ENCODE measurements at places on chromosomes 5 and 9.

DNA sequence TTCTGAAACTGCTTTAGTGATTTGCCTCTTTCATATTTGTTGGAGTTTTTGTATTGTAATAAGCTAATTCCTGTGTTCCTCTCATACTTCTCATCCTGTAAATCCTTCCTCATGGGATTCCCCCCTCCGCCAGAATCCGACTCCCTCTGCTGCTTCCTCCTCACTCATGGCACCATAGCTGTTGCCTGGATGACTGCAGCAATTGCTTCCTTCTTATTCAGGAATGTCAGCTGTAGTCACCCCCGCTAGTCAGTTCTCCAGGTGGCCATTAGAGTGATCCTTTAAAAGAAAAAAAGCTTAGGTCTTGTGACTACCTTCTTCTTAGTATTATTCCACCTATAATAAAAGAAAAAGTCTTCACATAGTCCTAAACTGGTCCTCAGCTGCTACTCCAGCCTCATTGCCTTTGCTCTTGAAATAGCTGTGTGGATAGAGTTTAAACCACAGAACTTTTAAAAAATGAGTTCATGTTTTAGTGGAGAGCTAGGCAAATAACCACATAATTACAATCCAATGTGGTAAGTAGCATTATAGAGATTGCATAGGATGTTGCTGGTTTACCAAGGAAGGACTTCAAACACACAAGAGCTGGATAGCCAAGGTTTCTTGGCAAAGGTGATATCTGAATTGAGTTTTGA lies 227.3 kb downstream of the KDM4C start:
- no peak for DNase-seq

DNA sequence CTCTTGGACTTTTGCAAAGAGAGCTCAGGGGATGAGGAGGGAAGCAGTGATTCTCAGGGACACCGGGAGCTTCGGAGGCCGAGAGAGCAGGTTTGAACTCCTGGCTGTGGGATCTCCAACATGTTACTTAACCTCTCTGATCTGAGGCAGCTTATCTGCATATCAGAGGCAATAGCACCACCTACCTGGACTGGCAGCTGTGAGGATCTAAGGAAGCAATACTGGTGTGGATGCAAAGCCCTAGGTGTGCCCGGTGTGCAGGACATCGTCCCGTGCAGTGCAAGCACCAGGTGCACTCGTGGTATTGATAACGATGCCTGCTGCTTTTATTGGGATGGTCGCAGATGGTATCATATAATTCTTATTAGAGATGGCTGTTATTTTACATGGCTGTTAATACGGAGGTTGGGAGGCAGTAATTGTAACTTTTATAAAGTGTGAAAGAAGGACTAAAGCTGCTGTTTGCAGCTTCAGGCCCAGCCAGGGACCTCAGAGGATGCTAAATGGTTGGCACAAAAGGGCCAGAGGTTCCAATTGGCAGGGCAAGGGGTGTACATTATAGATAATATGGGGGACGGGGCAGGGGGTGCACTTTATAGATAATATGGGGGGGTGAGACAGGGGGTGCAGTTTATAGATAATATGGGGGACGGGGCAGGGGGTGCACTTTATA lies 14.9 kb downstream of the COL5A1 start:
- no peak for DNase-seq

DNA sequence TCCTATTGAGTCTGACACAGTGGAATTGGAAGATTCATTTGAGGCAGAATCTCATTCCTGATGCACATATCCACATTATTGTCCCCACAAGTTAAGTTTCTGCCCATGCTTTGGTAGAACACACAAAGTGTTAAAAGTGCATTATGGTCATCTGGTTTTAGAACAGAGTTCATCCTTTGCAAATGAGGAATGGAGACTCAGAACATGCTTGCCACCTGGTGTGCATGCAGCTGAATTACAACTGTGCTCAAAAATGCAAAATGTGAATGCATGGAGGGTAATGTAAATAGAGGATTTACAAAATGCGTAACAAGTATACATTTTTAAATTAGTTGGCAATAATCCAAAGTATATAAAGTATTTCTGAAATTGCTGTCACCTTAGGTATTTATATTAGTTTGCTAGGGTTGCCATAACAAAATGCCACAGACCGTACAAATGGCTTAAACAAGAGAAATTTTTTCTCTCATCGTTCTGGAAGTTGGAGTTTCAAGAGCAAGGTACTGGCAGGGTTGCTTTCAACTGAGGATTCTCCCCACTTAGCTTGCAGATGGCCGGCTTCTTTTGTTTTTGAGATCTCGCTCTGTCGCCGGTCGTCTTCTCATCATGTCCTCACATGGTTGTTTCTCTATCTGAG lies 671.1 kb downstream of the TAF11L14 start:
- no peak for DNase-seq

DNA sequence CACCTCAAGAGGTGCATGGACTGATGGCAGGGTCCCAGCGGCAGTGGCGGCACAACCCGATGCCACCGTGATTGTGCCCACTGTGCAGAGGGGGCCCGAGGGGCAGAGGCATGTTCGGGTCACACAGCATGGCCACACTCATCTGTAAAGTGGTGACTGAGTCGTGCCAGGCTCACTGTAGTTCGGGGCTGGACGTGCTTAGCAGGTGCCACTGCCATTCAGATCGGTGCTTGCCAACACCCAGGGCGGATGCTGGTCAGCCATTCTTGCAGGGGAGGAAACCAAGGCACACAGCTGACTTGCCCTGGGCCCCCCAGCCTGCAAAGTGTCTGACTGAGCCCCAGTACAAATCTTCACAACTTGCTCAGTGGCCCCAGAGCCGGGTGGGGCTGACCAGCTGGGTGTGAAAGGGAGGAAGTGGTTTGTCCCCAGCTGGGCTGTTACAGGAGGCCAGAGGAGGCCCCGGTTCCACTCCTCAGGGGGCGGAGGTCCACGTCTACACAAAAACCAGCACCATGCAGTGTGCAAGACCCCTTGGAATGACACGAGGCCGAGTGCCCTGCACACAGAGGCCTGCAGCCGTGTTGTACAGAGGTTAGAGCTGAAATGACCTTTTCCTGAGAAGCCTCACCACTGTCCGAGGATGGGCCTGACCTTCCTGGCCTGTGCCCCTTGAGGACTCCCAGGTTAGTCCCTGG lies 17.9 kb downstream of the FGD3 start:
- DNase-seq: no peak
